ENCODE measurements at places on chromosomes 13 and 19. TPM values are rescaled to one million over a fixed set of nuclear protein-coding genes. Genes with fewer than 3 reads are reported as not detected.

Gene KLK12
- total RNA-seq, result not detected

Gene GSX1
- not detected for total RNA-seq

Gene SOHLH2
- not detected for total RNA-seq

Gene PLK5
- not detected for total RNA-seq

Gene WDR83
- total RNA-seq, result 10.8 TPM

Gene SIGLEC10
- total RNA-seq, result 0.08 TPM

Gene HPN
- 0.06 TPM for total RNA-seq

Gene ATP8B3
- 3.3 TPM for total RNA-seq

Gene NECTIN2
- total RNA-seq, result 69.2 TPM

Gene LRRC4B
- total RNA-seq, result 0.21 TPM

Gene TRPC4
- total RNA-seq, result not detected

Gene MYPOP
- 10.1 TPM for total RNA-seq

Gene NLRP9
- not detected for total RNA-seq

Gene PLEKHG2
- 114 TPM for total RNA-seq

Gene NLRP4
- total RNA-seq, result not detected

Gene KIR2DL3
- not detected for total RNA-seq

Gene DHDH
- total RNA-seq, result 1.6 TPM

Gene RPL18
- total RNA-seq, result 3,212 TPM

Gene IGFL3
- total RNA-seq, result not detected

Gene OR10H3
- total RNA-seq, result not detected

Measured in A549 treated with Hydrocortisone at 1 μM for 4 hours (cell line).